ENCODE measurements at places on chromosomes 13 and 19. TPM values are rescaled to one million over a fixed set of nuclear protein-coding genes. Genes with fewer than 3 reads are reported as not detected.
A peak's percentile ranks its signal among the peaks of the same experiment; 100 is the strongest.

- no peaks in the 10 kb centered on the region for H3K4me1 ChIP-seq
- H3K4me3 ChIP-seq: no peak overlapping the region
- H3K36me3 ChIP-seq: no peaks in the 10 kb centered on the region
- no peak for DNase-seq
- peak overlapping the region; percentile 14 for H3K27ac ChIP-seq
Measured at GRCh38 chr13:61830475-61830874, 414.8 kb upstream of the PCDH20 start.

DNA sequence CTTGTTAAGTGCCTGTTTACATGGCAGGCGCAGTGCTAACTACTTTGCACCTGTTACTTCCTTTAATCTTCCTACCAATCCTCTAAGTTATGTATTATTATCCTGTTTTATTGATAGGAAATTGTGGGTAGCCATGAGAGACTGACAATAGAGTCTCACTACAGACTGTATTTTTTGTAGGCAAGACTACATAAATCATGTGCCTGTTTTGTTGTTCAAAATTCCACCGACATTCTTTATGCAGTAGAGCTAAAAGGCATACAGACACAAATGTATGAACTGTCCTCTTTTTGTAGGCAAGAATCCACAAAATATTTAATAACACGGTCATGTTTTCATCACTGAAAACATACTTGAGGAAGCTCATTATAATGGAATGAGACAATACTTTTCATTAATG lies 205.5 kb downstream of the NALCN start:
- H3K4me1 ChIP-seq: no peaks in the 10 kb centered on the region
- DNase-seq: no peak
- no peak overlapping the region for H3K27ac ChIP-seq
- no peak overlapping the region for H3K4me3 ChIP-seq

DNA sequence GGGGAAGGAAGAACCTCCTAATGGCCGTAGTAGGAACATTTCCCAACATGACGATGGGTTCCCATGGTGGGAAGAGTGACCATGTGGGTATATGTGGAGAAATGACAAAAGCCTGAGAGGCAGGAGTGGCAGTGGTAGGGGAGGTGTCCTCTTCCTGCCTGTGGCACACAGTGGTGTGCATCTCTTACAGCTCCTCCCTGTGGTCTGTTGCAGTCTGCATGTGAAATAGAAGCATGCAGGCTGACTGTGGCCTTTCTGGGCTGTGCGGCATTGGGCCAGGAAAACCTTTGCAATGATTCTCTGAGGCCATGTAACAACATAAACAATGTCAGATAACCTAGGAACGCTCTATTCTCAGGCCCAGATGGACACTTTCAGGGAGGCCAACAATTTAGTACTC lies 84.0 kb downstream of the LACC1 start:
- H3K27me3 ChIP-seq: no peaks in the 10 kb centered on the region
- no peak overlapping the region for H3K4me3 ChIP-seq
- H3K4me1 ChIP-seq: no peaks in the 10 kb centered on the region
- H3K27ac ChIP-seq: no peak overlapping the region
- no peaks in the 10 kb centered on the region for H3K36me3 ChIP-seq

TMC4 gene
- polyA plus RNA-seq: 0.38 TPM

FLT3LG gene
- polyA plus RNA-seq: 148 TPM

TEX26 gene
- not detected for polyA plus RNA-seq
